Aorta (tissue), 5 donors: ENCODE measurements at places on chromosomes 2 and 18. TPM values are rescaled to one million over a fixed set of nuclear protein-coding genes. Genes with fewer than 3 reads are reported as not detected.

DNA sequence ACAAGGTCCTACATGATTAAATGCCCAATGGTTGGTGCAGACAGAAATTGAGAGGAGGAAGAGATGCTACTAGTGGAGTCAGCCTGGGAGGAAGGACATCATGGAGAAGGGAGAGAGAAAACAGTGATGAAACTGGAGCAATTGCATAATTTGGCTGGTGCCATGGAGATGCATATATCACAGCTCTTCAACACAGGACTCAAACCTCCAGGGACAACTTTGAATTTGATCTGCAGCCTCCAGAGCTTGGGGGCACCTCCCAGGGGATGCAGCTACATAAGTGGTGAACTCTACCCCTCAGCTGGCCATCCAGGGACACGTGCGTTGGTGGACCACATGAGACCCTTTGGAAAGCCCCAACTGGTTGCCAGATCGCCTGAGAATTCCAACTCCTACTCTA lies 80.4 kb downstream of the CTAGE1 start:
- no peaks in the 10 kb centered on the region for H3K27me3 ChIP-seq
- no peaks in the 10 kb centered on the region for H3K4me1 ChIP-seq
- no peak overlapping the region for H3K27ac ChIP-seq

DNA sequence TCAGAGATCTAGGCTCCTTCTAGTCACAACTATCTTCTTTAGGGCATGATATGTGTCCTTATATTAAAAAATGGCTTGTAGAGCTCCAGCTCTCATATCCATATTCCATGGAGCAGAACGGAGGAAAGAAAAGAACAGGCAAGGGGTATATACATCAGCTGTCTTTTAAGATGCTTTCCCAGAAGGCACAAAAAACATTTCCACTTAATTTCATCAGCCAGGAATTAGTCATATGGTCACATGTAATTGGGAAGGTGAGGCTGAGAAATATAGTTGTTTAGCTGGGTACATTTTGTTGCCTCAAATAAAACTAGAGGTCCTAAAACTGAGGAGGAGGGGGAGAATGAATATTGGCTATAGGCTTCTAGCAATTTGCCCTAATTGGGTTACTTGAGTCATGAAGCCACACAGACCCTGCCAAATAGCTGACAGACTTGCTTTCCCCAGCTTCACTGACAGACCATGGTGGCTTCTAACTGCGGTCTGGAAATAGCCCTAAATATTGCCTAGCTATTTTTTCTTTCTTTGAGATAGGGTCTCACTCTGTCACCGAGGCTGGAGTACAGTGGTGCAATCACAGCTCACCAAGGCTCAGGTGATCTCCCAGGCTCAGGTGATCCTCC lies 20.0 kb downstream of the MAIP1 start:
- H3K36me3 ChIP-seq, result peaks cover 2% of the 10 kb centered on the region
- H3K27ac ChIP-seq, result no peak overlapping the region
- H3K27me3 ChIP-seq, result no peaks in the 10 kb centered on the region
- no peaks in the 10 kb centered on the region for H3K4me1 ChIP-seq
- DNase-seq, result no peak

- H3K4me1 ChIP-seq, result no peaks in the 10 kb centered on the region
- no peaks in the 10 kb centered on the region for H3K36me3 ChIP-seq
- no peak overlapping the region for H3K4me3 ChIP-seq
- no peak for DNase-seq
- H3K27me3 ChIP-seq, result no peaks in the 10 kb centered on the region
These were observed 29.1 kb downstream of the EMX1 start for GRCh38 chr2:72946466-72946865.

- no peak for DNase-seq
- no peak overlapping the region for H3K27ac ChIP-seq
- peaks cover 1% of the 10 kb centered on the region for H3K36me3 ChIP-seq
- no peak overlapping the region for H3K4me3 ChIP-seq
These were observed 38.1 kb downstream of the PIK3C3 start for GRCh38 chr18:41993151-41993550.

DNA sequence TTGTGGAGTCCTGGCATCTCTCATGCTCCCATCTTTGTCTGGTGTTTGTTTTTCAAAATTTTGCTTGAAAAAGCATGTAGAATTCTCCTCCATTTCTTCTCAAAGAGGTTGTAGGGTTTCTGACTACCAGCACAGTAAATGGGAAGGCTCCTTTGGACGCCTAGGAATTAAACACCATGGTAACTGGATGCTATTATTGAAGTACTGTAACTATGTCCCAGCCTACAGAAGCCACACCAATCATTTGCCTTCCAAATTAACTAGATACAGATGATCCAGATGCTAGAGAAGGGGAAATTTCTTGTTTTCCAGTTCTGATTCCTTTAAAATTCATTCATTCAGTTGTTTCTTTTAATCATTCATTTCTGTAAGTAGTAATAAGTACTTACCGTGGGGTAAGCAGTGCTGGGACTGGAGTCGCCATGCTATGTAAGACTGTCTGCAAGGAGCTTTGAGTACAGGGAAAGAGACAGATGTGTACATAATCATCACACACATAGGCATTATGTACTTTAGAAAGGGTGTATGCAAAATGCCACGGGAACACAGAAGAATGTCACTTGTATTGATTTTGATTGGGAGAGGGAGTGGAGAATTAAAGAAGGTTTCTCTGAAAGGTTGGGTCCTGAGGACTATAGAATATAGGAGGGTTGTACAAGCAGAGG lies 49.6 kb downstream of the KIF5C start:
- H3K36me3 ChIP-seq, result no peaks in the 10 kb centered on the region
- no peak for DNase-seq
- no peak overlapping the region for H3K27ac ChIP-seq
- H3K27me3 ChIP-seq, result no peaks in the 10 kb centered on the region

DNA sequence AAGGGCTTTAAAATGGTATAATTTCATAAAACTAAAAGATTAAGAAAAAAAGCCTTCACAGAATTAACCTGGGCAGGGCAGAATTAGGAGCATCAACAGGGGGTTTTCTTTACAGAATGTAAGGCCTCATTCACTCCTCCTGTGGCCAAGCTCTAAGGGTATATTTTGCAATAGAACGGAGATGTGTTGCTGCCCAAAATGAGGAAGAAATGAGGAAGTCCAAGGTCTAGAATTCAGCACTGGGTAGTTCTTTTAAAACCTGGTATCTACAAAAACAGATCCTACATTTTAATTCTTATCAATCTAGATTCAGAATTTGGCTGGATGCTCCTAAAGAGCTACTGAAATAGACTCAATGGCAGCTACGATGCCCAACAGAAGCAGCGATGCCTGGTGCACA lies 101.8 kb downstream of the AKAIN1 start:
- H3K36me3 ChIP-seq, result no peaks in the 10 kb centered on the region
- H3K4me3 ChIP-seq, result no peak overlapping the region
- H3K4me1 ChIP-seq, result no peaks in the 10 kb centered on the region
- H3K27me3 ChIP-seq, result no peaks in the 10 kb centered on the region
- no peak overlapping the region for H3K27ac ChIP-seq

- no peaks in the 10 kb centered on the region for H3K27me3 ChIP-seq
- no peak overlapping the region for H3K27ac ChIP-seq
- no peak overlapping the region for H3K4me3 ChIP-seq
- no peaks in the 10 kb centered on the region for H3K4me1 ChIP-seq
- no peaks in the 10 kb centered on the region for H3K36me3 ChIP-seq
These were observed 17.1 kb upstream of the ATRAID start for GRCh38 chr2:27194538-27195354.

DNA sequence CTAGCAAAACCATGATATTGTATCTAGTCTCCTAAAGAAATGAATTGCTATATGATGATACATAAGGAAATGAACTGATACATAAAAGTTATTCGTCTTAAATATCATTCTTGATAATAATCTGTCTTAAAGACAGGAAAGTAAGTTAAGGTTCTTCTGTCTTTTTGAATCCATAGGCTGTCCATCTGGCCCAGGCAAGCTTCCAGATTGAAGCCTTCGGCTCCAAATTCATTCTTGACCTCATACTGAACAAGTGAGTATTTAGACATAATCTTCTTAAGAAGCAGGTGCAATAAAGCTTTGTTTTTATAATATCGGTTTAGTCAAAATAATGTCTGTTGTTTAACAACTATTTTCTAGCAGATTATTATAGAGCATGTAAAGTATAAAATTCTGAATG lies 37.7 kb downstream of the ADAM23 start:
- H3K36me3 ChIP-seq, result no peaks in the 10 kb centered on the region
- DNase-seq, result no peak
- H3K4me1 ChIP-seq, result no peaks in the 10 kb centered on the region
- H3K27ac ChIP-seq, result no peak overlapping the region
- no peak overlapping the region for H3K4me3 ChIP-seq

DNA sequence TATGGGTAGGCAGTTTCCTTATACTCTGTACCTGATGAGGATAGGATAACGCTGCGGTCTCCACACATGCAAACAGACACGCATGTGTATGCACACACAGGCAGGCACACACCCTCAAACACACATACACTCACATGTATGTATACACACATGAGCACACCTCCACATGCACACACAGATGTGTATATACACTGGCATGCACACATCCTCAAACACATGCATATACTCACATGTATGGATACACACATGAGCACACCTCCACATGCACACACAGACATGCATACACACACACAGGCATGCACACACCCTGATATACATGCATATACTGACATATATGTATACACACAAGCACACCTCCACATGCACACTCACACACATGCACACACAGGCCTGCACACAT lies 267.8 kb upstream of the HDAC4 start:
- no peak overlapping the region for H3K4me3 ChIP-seq
- H3K36me3 ChIP-seq, result no peaks in the 10 kb centered on the region
- no peaks in the 10 kb centered on the region for H3K4me1 ChIP-seq

MYO1B gene
- 86.4 TPM for total RNA-seq

INPP5D gene
- total RNA-seq, result 51.2 TPM

KIF1A gene
- total RNA-seq, result 0.78 TPM

IAH1 gene
- 45.6 TPM for total RNA-seq

GPR45 gene
- total RNA-seq, result not detected

ANKRD30BL gene
- not detected for total RNA-seq

MRPL44 gene
- 11.6 TPM for total RNA-seq

TMEM247 gene
- not detected for total RNA-seq
